Frontal cortex (tissue), 4 donors: ENCODE measurements at places on chromosomes 2 and 18.

GRCh38 chr2:42513252-42513918, 19.6 kb upstream of the KCNG3 start:
- peak; percentile 34 for DNase-seq

DNA sequence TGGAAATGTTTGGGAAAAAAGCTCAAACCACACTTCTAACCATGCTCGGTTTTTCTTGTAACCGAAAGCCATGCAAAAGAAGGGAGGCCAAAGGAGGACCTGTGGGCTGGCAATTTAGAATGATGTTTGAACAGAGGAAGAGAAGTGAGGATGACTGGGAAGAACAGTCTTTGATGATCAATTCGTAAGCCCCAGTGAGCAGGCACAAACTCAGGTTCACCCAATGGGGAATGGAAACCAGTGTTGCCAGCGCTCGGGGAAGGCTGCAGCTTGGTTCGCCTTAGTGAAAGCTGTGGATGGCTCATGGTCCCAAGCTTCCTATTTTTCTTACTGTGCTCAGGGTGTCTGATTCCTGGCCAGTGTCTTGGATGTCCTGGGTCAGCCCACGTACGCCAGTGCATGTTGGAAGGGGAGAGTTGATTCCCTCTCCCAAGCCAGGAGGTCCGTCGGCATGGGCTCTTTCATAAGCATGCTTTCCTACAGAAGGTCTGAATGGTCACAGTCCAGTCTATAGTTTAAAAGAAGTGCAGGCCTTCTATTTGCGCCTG, 79.2 kb downstream of the VAPA start:
- DNase-seq = no peak

DNA sequence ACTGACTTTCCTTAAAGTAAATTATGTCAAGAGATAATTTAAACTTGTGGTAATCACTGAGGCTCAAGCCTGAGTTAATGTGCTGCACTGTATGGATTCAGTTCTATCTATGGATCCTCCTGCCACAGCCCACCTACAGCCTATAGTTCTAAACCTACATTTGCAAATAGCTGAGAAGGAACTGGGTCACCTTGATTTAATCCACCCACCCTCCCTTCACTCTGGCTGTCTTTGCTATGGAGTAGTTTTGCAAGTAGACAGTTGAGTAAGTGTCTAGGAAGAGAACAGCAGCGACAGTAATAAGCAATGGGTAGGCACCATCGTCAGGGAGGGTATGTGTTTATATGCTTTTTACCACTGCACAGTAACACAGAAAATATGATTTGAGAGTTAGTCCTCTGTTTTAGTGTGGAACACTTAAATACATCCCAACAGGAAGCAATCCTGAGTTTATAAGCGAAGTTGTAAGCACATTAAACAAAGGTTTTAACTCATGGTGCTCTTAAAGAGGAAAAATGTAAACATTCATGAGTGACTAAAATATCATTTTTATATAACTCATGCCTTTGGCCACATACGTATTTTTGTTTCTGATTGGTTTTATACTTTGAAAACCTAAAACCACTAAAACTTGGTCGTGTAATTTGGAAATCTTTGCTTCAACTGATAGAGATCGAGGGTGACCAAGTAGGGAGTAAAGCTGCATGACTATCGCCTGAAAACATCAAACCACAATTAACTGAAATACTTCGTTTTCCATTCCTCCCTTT, 36.3 kb upstream of the CHRNA1 start:
- DNase-seq = no peak

DNA sequence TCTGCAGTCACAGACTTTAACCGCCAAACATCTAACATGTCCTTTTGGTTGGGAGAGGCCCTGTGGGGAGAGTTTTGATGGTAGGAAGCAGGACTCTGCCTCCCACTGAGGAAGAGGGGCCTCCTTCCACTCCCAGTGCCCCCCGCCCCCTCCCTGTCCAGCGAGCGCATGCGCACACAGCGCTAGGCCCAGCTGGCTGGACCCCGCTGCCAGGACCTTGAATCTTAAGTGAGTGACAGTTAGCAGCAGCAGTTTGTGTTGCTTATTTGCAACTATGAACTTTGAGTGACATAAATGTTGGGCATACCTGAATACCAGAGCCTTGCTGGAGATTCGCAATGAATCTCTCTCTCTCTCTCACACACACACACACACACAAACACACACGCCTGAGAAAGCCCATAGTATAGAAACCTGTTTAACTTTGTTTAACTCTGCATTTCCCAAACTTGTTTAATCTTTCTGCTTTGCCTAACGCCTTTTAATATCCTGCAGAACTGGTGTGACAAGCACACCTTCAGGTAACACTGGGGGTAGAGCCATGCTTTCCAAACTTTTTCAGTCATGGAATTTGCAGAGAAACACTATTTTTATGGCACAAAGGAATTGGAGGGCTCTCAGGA, 134.6 kb upstream of the SMAD2 start:
- DNase-seq = no peak

DNA sequence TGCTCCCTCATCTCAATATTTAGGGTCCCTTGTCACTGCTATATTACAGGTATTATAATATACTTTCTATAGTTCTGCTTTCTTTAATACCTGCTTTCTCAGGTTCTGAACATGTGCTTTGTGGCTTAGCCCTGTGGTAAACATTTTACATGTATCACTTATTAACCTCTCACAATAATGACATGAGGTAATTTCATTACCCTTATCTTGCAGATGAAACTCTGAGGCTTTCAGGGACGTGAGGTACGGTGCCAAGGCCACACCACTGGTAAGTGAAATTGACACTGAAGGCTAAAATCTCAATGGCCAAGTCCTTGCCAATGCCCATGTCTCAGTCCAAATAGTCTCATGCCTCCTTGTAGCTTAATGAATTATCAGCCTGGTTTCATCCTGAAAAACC, 21.7 kb downstream of the LINC00305 start:
- DNase-seq = no peak

DNA sequence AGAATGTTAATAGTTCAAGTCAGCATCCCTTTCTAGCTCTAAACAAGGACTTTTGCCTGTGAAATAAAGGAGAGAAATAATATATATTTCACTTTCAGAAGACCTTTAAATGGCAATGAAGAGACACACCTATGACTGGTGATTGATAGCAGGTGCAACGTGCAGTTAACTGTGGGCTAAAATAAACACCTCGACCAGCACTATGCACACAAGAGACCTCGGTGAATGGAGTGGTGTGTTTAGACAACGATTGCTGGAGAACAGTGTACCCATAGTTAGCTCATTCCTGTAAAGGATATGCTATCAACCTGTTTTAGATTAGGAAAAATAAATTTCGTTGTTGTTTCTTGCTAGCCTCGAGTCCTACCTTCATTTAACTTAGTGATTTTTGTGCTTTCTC, 143.4 kb downstream of the NR4A2 start:
- DNase-seq = no peak

GRCh38 chr18:62485684-62486083, 37.1 kb upstream of the ZCCHC2 start:
- no peak for DNase-seq

- no peak for DNase-seq
These were observed 12.6 kb downstream of the PPP1R1C start for GRCh38 chr2:181998041-181998835.

DNA sequence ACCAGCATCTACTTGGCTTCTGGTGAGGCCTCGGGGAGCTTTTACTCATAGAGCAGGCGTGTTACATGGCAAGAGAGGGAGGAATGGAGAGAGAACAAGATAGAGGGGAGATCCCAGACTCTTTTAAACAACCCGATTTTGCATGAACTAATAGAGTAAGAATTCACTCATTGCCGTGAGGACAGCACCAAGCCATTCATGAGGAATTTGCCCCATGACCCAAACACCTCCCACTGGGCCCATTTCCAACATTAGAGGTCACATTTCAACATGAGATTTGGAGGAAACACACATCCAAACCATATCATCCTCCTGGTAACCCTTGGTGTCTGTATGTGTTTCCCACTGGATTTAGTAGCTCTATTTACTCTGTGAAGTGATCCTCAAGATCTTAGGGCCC, 249.9 kb upstream of the SP5 start:
- no peak for DNase-seq

DNA sequence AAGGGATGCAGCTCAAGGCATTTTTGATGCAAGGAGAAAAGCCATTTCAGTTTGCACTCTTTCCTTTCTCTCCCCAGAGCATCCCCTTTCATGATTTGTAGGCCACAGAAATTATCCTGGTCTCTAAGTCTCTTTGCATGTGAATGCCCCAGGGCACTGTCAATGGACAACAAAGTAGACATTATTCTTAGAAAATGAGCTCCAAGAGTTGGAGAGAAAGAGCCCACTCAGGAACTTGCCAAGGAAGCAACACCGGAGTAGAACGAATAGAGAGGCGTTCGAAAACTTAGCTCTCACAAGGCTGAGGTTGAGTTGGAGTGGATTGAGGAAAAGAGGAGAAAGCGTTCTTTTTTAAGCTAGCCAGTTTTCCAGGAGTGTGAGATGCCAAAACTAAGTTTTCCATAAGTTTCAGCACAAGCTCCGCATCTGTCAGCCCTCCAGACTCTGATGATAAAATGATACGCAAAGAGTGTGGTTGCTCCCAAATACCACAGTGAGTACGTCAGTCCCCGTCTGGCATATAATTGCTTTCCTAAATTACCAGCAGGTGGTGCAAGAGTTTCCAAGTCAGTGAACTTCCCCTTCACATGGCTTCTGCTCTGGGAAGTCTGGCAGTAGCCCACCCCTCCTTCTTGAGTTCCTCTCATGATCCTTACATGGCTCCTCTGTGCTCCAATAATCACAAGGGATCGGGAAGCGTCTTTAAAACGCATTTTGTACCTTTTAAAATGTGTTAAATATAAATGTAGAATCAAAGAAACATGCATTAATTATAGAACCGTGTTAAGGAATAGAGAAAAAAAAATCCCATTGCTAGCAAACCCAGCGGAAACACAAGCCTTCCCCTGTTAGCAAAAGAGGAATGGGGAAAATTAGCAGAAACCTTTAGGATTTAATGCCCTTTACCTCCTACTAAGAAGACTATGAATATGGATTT, 1060.6 kb upstream of the FANCL start:
- peak; percentile 8 for DNase-seq

- no peak for DNase-seq
These were observed 345.5 kb downstream of the TNS1 start for GRCh38 chr2:217657252-217657651.

GRCh38 chr2:230124757-230125431, 56.2 kb upstream of the SLC16A14 start:
- no peak for DNase-seq

- no peak for DNase-seq
These were observed 92.1 kb downstream of the PXDN start for GRCh38 chr2:1652034-1652790.

DNA sequence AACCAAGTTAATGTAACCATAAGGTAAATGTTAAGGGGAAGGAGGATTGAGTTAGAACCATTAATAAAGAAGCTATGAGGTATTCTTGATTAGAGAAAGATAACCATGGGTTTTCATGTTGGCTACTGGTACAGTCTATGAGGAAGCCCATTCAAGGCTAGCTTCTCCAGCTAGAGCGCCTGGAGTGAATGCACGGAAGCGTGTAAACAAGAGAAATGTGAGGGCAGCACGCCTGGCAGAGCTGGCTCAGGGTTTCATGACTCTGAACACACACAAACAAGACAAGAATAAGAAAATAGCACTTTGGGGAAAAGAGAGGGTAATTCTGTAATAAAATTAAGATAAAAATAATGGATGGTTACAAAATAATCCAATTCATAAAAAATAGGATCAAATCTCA, 255.3 kb downstream of the PDE11A start:
- DNase-seq = no peak

GRCh38 chr2:33384599-33384961, 91.9 kb upstream of the RASGRP3 start:
- DNase-seq = no peak

DNA sequence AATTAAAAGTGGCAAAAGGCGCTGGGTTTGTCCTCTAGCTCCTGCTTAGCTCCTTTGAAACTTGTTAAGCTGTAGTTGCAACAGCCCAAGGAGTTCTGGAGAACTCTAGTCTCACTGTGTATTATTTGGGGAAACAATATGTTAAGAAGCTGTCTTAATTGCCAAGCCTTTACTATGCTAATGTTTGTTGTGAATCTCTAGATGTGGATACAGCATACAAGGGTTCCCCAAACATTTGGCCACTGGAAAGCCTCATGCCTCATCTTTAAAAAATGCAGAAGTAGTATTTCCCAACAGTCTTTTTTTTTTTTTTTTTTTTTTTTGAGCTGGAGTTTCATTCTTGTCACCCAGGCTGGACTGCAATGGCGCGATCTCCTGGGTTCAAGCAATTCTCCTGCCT, 236.7 kb downstream of the PRKCE start:
- DNase-seq = no peak

DNA sequence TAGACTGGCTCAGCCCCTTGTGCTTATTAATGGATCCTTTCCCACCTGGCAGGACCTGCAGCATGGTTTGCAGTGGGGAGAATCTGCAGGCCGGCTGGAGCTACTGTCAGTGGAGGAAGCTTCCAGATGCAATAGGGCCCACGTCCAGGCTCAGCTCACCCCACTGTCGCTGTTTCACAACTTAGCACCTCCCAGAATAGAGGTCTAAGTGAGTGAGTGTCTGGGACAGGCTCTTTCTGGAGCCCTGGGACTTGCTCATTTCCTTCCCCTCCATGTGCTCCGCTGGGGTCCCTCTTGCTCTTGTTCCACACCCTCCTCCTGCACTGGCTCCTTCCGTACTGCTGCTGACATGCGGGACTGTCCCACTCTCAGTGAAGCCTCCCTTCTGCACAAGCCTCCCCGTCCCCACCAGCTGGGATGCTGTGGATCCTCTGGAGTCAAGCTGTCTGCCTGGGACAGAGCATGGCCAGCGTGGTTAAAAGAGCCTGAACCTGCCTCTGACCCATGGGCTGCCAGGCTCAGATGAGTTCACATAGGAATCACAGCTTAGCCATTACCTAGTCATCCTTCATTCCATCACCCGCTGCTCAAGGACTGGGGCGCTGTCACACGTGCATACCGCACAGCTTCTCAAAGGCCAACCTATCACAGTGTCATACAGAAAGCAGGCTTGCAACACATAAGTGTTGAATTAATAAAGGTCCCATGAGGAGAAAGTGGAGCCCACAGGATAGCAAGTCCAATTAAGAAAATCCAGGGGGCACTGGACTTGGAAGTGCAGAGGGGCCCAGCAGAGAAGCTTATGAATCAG, 135.9 kb downstream of the ACKR3 start:
- no peak for DNase-seq

DNA sequence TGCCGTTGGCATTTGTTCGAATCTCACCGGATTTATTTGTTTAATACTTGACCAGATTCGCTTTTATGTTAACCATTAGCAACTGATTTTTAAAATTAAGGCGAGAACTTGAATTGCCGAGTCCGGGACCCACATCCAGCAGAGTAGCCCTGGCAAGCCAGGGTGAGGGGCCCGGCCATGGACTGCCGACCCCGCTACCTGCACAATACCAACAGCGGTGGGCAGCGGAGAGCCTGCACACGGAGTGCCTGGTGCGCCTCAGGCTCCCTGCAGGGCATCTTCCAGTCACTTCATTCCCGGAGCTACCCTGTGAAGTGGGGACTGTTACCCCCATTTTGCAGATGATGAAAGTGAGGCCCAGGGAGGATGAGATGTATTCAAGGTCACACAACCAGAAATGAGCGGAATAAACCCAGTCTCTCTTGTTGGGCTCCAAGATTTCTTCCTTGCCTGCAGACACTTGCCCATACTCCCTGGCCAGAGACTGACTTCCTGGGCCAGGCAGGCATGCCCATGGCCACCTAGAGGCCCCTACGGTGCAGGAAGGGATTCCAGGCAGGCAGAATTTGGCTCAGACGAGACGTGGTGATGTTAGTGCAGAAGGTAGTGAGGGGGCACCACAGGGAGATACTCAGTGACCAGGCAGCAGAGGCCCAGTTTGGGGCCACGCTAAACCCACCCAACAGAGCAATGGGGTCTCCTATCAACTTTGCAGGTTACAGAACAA, 2.9 kb downstream of the FBLN7 start:
- DNase-seq = no peak

GRCh38 chr2:13240061-13240460, 523.3 kb downstream of the TRIB2 start:
- DNase-seq = no peak
